Prostate gland (tissue), 2 donors: ENCODE measurements at places on chromosomes 12 and 14. TPM values are rescaled to one million over a fixed set of nuclear protein-coding genes. Genes with fewer than 3 reads are reported as not detected.

DNA sequence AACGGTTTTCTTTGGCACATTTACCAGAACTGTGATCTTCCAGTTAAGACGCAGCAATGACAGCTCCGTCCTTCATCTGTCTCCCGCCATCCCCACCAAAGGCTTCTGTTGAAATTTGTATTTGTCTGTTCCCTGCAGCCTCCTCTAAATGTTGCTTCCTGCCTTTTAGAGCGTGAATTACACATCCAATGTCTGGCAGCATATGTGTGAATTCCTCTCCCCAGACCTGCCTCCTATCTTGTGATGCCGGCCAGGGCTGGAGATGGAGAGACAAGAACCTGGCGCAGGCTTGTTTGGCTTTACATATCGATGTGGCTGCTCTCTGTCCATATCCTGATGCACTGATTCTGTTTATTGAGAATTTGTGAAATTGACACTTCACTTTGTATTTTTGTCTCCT is 738.4 kb upstream of the TMEM132C start:
- H3K27me3 ChIP-seq, result no peaks in the 10 kb centered on the region
- DNase-seq, result no peak
- H3K4me1 ChIP-seq, result no peaks in the 10 kb centered on the region
- no peak overlapping the region for H3K27ac ChIP-seq
- H3K36me3 ChIP-seq, result no peaks in the 10 kb centered on the region

- H3K36me3 ChIP-seq, result no peaks in the 10 kb centered on the region
- H3K27ac ChIP-seq, result no peak overlapping the region
- H3K27me3 ChIP-seq, result no peaks in the 10 kb centered on the region
- no peak for DNase-seq
- H3K4me3 ChIP-seq, result peak overlapping the region; percentile 58
Observed at GRCh38 chr12:50056639-50056976, 788 bp upstream of the ASIC1 start.

Gene SLC25A29
- total RNA-seq, result 147 TPM

DNA sequence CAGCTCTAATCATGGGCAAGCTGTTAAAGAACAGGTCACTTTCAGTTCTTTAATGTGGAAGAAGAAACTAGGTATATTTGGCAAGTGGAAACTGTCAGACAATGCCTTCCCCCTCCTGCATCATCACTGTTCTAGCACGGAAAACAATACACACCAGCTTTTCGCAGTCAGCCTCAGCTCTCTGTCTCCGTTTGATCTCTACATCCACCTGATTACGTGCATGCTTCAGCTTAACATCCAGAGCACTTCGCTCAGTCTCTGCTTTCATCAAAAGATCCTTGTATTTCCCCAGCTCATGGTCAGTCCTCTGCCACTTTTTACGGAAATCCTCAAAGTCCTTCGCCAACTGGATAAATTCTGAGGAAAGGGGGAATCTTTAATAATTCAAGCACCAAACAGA is 19.0 kb downstream of the RACGAP1 start:
- no peaks in the 10 kb centered on the region for H3K4me1 ChIP-seq
- H3K27ac ChIP-seq, result no peak overlapping the region
- H3K4me3 ChIP-seq, result no peak overlapping the region

- H3K27ac ChIP-seq, result no peak overlapping the region
- no peak overlapping the region for H3K4me3 ChIP-seq
- no peaks in the 10 kb centered on the region for H3K27me3 ChIP-seq
Observed at GRCh38 chr12:43338848-43339526, 213.0 kb downstream of the ADAMTS20 start.

GRCh38 chr14:90381011-90381786 is 15.6 kb upstream of the CALM1 start:
- H3K36me3 ChIP-seq, result no peaks in the 10 kb centered on the region
- no peaks in the 10 kb centered on the region for H3K27me3 ChIP-seq
- peak overlapping the region; percentile 63 for H3K4me3 ChIP-seq

DNA sequence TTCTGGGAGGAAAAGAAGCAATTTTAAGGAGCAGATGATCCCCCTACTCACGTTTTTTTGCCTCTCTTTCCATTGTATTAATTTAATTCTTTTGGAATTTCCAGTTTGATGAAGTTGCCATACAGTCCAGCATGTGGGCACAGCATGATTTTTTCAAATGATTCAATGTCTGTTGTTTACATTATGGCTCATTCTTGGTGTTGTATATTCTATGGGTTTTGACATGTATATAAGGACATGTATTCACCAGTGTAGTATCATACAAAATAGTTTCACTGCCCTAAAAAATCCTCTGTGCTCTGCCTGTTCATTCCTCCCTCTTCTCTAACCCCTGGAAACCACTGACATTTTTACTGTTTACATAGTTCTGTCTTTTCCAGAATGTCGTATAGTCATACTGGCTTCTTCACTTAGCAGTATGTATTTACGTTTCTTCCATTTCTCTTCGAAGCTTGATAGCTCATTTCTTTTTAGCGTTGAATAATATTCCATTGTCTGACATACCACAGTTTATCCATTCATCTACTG is 13.3 kb upstream of the KLHDC2 start:
- H3K36me3 ChIP-seq, result no peaks in the 10 kb centered on the region
- DNase-seq, result no peak
- no peak overlapping the region for H3K27ac ChIP-seq

- peaks cover 9% of the 10 kb centered on the region for H3K4me1 ChIP-seq
- no peaks in the 10 kb centered on the region for H3K36me3 ChIP-seq
- H3K4me3 ChIP-seq, result no peak overlapping the region
- H3K27ac ChIP-seq, result no peak overlapping the region
- DNase-seq, result peak; percentile 61
- H3K27me3 ChIP-seq, result no peaks in the 10 kb centered on the region
Observed at GRCh38 chr12:42921741-42922504, 332.4 kb upstream of the PRICKLE1 start.

DNA sequence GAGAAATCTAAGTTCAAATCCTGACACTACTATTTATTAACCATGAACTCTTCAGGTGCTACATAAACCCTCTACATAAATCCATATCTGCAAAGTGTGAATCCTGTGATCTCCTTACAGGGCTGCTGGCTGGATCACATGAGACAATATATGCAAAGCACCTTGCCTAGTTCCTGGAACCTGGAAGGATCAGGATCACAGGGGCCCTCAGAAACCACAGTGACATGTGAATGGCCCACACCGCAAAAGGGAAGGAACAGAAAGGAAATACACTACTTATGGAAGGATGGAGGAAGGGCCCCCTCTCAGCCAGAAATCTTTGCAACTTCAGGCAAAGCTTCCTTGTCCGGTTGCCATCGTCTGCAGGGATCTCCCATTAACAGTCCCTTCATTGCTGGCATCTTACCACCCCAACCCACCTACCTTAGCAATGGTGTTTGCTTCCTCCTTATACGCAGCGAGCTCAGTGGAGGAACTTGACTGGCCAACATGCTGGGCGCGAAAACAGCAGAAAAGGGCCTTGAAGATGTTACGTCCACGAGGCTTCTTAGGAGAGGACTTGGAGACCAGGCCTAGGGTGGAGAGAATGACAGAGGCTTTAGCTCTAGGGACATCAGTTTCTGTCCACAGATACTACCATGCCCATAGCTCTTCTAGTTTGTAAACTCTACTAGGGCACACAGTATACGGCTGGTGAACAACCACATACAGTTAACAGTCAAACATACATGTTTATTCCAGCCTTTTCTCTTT is 10.7 kb upstream of the AVIL start:
- peaks cover 16% of the 10 kb centered on the region for H3K4me1 ChIP-seq
- no peak overlapping the region for H3K27ac ChIP-seq
- DNase-seq, result no peak
- peaks cover 35% of the 10 kb centered on the region for H3K36me3 ChIP-seq
- H3K27me3 ChIP-seq, result no peaks in the 10 kb centered on the region
- H3K4me3 ChIP-seq, result no peak overlapping the region

Gene KCNA5
- not detected for total RNA-seq

Gene LBHD2
- not detected for total RNA-seq

Gene CBLN3
- 11.1 TPM for total RNA-seq

DNA sequence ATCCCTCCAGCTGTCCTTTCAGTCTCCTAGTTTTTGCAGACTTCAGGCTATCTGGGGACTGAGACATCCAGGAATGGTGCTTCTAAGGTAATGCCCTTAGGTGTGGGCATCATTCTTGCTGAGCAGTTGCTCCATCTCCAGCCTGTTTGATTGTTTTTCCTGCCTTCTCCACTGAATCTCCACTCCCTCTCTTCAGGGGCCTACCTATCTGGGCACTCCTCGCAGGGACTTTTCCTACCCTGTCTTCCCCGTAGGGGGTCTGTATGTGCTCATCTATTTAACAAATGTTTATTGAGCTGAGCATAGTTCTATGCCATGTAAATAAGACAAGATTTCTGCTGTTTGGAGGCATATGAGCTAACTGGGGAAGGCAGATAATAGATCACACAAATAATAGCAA is 2.5 kb downstream of the FITM1 start:
- no peak for DNase-seq
- H3K27ac ChIP-seq, result no peak overlapping the region
- H3K36me3 ChIP-seq, result no peaks in the 10 kb centered on the region
- H3K4me3 ChIP-seq, result no peak overlapping the region
- peaks cover 4% of the 10 kb centered on the region for H3K4me1 ChIP-seq
- no peaks in the 10 kb centered on the region for H3K27me3 ChIP-seq

GRCh38 chr12:64670919-64671639 is 60.8 kb downstream of the RASSF3 start:
- no peaks in the 10 kb centered on the region for H3K36me3 ChIP-seq
- no peaks in the 10 kb centered on the region for H3K27me3 ChIP-seq
- H3K4me1 ChIP-seq, result peaks cover 5% of the 10 kb centered on the region
- H3K27ac ChIP-seq, result peak overlapping the region; percentile 14
- no peak overlapping the region for H3K4me3 ChIP-seq
- DNase-seq, result no peak

- no peaks in the 10 kb centered on the region for H3K4me1 ChIP-seq
- H3K4me3 ChIP-seq, result no peak overlapping the region
- no peaks in the 10 kb centered on the region for H3K27me3 ChIP-seq
- H3K36me3 ChIP-seq, result no peaks in the 10 kb centered on the region
- no peak overlapping the region for H3K27ac ChIP-seq
Observed at GRCh38 chr12:98754095-98754494, 109.0 kb downstream of the APAF1 start.

DNA sequence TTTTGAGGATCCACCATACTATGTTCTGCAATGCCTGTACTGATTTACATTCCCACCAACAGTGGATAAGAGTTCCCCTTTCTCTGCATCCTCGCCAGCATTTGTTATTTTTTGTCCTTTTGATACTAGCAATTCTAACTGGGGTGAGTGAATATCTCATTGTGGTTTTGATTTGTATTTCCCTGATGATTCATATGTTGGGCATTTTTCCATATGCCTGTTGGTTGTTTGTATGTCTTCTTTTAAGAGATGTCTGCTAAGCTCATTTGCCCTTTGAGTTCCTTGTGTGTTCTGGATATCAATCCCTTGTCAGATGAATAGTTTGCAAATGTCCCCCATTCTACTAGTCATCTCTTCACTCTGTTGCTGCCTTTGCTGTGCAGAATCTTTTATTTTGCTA is 49.0 kb upstream of the MSRB3 start:
- no peaks in the 10 kb centered on the region for H3K36me3 ChIP-seq
- no peak overlapping the region for H3K4me3 ChIP-seq
- no peak for DNase-seq

DNA sequence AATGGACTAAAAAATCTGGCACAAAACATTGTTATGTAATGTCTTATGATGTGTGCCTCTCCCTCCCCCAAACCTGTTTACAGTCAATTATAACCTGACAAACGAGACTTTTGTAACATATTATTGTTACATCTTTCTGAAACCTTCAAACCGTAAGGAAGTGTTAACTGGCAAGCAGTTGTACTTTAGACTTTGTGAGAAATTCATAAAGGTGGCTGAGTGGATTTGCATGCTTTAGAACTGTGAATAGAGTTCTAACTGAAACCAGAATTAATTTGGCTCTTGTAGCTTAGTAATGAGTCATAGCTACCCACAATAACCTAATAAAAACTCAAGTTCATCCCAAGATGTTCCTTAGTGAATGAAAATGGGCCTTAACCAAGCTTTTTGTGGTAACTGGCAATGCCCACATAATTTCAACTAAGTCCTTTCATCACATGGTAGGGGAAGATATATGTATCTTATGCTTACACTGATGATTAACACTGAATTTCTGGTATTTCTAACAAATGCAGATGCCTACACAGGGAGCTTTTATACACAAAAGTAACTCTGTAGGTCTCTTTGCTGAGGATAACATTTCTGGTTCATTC is 29.7 kb downstream of the RAD9B start:
- H3K36me3 ChIP-seq, result no peaks in the 10 kb centered on the region
- H3K4me1 ChIP-seq, result peaks cover 12% of the 10 kb centered on the region
- no peaks in the 10 kb centered on the region for H3K27me3 ChIP-seq

Gene TAS2R14
- 3.7 TPM for total RNA-seq

Gene VRTN
- 0.34 TPM for total RNA-seq

DNA sequence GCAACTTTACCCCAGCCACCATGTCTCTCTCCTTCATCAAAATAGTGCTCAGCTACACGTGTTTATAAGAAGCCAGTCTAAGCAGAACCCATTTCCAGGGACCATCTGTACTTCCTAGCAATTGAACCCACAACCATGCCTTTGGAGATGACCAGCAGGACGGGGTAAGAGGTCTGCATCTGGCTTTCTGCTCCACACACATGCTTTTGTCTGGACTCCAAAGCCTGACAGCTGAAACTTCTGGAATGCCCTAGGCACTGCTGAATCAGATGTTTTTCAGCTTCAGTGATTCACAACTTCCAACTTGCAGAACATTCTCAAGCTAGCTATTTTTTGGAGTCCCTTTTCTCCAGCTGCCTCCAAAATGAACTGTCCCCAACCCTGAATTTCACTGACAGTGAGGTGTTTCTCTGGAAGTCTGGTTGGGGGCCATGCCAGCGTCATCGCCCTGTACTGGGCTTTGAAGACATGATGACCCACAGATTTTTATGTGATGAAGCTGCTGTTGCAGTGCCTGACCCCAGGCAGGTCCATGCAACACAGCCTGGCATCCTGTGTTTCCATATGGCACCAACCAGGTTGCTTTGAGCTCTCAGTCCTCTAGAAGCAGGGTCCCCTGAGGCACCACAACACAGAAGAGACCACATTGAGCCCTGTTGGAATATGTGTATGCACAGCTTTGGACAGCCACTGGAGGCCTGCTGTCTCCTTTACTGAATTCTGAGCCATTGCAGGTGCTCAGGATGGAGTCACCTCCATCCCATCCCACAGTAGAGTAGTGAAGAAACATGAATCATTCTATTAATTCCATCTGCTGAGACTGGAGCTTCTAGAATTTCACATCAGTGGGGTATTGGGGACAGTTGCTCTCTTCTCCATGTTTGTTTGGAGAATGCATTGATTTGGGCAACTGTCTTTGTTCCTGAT is 80.2 kb downstream of the NUAK1 start:
- DNase-seq, result no peak
- no peaks in the 10 kb centered on the region for H3K4me1 ChIP-seq
- no peaks in the 10 kb centered on the region for H3K27me3 ChIP-seq
- H3K4me3 ChIP-seq, result no peak overlapping the region
- H3K27ac ChIP-seq, result no peak overlapping the region

DNA sequence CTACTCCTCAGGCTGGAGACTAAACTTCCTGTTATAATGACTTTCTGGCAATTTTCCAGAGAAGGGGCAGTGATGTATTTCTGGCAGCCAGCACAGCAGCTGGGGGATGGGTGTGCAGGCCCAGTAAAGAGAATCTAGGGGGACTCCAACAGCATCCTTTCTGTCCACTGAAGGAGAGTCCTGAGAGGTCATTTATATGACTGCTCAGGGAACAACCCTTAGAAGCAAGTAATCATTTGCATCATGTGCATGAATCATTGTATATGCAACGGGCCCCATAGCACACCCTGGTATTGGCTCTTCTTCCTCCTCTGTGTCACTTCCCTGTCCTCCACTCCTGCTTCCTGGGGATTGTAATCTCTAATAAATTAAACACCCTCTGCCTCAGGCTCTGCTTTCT is 493.8 kb downstream of the RPS29 start:
- H3K27me3 ChIP-seq, result no peaks in the 10 kb centered on the region
- H3K27ac ChIP-seq, result no peak overlapping the region
- H3K4me1 ChIP-seq, result no peaks in the 10 kb centered on the region
- no peak for DNase-seq
- H3K4me3 ChIP-seq, result no peak overlapping the region
